ELF-1 (cell line): ENCODE measurements at places on chromosomes 6 and 20.

DNA sequence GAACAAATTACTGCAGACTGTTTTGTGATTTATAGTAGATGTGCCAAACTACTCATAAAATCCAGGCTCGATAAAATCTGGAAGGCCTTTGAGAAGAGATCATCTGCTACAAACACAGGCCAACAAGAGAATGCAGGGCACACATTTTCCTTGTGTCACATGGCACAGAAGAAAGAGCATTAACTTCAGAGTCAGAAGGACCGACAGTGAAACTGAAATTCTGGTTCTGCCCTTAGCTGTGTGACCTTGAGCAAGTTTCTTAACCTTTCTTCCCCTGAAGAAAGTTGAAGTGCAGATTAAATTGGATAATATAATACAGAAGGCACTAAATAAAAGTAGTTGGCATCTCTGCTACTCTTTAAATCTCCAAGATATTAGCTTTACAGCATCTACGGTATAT lies 338.4 kb upstream of the IRAK1BP1 start:
- no peak for DNase-seq

DNA sequence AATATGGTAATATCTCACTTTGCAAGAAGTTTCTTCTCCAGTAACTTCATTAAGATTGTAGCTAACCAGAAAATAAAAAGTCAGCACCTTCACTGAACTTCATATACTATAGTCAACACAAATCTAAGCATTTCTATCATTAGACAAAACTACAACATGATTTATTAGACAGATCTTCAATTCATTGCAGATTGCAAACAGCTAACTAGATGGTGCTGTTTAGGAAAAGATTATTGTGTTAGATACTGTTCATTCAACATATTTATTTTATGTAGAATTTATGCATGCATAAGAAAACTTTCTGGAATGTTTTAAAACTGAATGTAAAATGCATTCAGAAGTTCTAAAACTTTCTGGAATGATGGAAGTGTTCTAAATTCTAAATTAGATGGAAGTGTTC lies 442.1 kb downstream of the HTR1B start:
- DNase-seq = no peak

DNA sequence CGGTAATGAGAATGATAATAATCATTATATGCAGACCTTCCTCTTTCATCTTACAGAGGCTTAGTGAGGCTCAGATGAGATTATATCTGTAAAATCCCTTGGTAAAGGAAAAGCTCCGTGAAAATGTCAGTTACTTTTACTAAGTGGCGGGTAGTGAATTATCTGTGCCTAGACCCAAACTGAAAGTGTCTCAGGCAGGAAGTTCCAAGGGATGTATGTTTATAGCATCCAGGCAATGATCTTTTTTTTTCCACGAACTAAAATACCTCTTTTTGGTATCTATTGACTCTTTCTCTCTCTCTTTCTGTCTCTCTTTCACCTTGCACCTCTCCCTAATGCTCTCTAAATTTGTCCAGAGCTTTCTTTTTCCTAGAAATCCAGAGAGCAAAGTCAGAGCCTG lies 5.0 kb downstream of the TCF21 start:
- no peak for DNase-seq

GRCh38 chr20:2708073-2708415 lies 15.5 kb downstream of the EBF4 start:
- no peak for DNase-seq

DNA sequence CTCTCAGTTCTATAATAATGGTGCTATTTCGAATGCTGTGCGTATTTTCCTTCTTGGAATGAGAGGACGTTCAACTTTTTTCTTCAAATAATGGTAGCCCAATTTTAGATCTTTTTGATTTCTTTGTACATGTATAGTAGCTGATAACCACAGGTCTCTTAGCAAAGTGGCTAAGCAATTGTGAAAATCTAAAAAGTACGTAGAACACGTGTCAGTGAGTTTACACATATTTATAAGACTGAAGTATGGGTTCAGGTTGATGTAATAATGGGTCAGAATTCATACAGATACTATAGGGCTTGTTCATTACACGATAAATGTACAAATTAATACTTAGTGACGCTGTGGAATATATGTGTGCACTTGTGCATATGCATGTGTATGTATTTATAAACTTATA lies 1.3 kb downstream of the SMIM13 start:
- DNase-seq = no peak

DNA sequence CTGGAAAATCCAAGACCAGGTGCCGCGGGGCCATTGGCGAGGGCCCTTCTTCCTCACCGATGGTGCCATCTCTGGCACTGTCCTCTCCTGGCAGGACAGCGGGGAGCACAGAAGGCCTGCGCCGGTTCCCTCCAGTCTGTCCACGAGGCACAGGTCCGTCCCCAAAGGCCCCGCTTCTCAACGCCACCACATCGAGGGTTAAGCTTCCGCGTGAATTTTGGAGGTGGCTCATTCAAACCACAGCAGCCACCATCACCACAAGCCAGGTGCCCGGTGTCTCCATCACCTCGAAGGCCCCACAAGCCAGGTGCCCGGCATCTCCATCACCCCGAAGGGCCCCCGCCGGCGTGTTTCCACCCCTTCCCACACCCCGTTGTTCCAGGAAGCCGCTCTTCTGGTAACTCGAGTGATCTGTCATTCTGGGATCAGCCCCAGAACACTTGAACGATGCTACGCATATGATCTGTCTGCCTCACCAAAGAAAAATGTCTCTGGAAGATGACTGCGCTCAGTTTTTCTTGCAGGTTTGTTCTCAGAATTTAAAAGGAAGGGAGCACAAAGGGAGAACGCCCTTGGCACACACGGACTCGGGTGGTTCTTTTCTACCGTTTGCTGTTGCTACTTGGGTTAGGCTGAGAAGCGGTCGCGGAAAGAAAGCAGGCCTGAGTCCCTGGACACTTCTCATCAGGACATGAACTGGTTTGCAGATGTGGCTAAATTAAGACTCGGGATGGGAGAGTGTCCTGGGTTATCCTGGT lies 9.9 kb upstream of the KIF25 start:
- DNase-seq = no peak

- no peak for DNase-seq
Measured at GRCh38 chr6:160133441-160134336, 12.1 kb downstream of the SLC22A1 start.

GRCh38 chr6:11093376-11093625 lies 333 bp upstream of the SMIM13 start:
- DNase-seq = no peak

GRCh38 chr6:137315081-137315480 lies 95.9 kb upstream of the IFNGR1 start:
- DNase-seq = no peak

DNA sequence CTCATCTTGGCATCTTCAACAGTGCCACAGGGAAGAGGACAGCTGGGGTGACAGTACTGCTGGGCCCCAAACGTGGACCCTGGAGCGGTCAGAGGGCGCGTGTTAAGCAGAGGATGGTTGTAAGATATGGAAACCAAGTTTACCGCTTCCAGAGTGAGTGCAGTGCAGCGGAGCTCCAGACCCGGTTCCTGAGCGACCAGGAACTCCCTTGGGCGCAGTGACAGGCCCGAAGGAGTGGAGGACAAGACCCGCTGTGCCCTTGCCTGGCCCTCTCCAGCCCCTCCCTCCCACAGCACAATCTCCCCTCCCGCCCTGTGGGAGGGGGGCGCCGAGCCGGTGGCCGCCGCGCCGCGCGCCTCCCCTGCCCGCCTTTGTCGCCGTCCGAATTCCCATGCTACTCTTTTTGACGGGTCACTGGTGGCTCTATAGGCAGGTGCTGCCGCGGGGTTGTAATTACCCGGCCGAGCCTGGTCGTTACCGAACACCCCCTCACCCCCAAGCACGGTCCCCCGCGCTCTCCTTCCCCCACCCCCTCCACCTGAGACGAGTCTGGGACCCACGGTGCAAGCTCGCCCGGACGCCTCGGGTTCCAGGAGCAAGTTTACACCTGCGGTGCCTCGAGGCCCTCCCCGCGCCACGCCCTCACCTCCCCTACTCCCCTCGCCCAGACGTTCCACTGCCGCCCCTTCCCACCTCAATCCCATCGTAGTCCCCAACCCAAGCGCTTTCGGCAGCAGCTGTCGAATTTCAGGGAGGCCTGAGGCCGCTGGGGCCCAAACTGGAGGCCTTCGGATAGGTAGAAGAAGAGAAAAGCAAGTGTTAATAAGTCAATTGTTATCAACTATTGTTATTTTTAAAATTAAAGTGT lies 3.9 kb downstream of the NR2E1 start:
- DNase-seq = peak; percentile 18

- DNase-seq = no peak
Measured at GRCh38 chr6:113414511-113414910, 442.6 kb upstream of the MARCKS start.

GRCh38 chr20:58020656-58021454 lies 207.6 kb downstream of the ANKRD60 start:
- DNase-seq = no peak

DNA sequence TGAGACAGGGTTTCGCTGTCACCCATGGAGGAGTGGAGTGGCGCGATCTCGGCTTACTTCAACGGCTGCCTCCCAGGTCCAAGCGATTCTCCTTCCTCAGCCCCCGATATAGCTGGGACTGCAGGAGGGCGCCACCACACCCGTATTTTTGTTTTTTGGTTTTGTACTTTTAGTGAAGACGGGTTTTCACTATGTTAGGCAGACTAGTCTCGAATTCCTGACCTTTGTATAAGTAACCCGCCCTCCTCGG lies 115.4 kb upstream of the BTN3A2 start:
- no peak for DNase-seq

DNA sequence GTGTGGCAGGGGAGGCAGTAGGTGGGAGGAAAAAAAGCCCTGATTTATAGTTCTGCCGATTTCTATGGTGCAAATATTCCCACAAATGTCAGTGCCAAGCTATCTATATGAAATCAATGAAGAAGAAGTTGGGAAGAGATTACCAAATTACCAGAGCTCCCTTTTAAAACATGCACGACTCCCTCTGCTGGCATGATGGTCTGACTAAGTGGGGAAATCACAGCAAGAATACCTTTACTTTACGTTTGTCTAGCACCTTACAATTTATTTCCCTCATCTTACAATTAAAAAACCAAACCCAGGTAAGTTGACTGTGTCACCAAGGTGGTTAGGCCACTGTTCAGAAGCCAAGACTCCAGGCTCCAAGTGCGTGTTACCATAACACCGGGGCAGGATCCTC lies 55.6 kb downstream of the AGPAT4 start:
- DNase-seq = no peak

DNA sequence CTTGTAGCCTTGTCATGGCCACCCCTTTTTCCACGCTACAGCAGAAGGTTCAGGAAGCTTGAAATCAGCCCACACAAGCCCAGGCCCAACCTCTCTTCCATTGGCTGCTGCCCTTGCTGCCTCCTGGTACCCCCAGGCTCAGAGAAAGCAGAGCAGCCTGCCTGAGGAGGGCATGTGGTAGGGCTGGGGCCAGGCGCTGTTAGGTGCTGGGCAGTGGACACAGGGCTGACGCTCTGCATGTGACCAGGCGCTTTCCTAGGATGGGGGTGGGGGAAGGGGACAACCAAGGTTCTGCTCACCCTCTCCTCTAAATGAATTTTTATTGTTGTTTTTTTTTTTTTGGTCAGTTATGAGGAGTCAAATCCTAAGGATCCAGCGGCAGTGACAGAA lies 36.3 kb upstream of the ID1 start:
- DNase-seq = peak; percentile 40

DNA sequence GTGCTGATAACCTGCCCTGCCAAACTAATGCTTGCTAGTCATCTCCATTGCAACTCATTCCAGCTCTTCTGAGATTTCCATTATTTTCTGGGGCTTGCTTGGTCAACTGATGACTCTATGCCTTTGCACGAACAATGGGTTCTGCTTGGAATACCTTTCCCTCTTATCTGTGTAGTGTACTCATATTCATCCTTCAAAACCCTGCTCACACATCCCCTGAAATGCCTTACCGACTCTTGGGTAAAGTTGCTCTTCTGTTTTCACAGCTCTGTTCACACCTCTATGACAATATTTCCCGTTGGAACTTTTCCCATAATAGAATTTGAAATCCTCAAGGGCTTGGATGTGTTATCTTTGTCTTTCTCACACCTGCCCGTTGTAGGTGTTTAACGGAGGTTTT lies 331.0 kb upstream of the SOX4 start:
- DNase-seq = no peak

- DNase-seq = no peak
Measured at GRCh38 chr20:37920679-37921322, 17.9 kb downstream of the VSTM2L start.

GRCh38 chr6:119256392-119256791 lies 93.2 kb downstream of the MAN1A1 start:
- no peak for DNase-seq

- DNase-seq = peak; percentile 90
Measured at GRCh38 chr20:40663991-40664880, 24.8 kb downstream of the MAFB start.

GRCh38 chr20:911882-912600 lies 4.1 kb downstream of the ANGPT4 start:
- DNase-seq = no peak

- no peak for DNase-seq
Measured at GRCh38 chr6:154629127-154629526, 104.1 kb upstream of the SCAF8 start.

DNA sequence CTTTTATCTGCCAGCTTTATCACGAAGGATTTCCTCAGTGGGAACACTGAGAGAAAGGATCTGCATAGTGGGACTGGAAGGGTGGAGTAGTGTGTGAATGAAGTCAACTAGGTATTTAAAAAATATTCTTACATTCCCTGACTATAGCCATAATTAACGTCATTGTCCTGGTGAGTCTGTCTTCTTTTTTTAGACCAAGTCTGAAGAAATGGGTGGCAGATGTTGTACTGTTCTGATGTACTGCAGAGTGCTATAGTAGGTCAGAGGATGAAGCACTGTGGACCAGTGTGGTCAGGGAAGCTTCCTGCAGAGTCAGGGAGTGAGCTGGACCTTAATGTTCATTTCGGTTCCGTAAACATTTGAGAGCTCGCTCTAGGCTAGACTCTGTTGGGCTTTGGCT lies 11.9 kb downstream of the TULP4 start:
- no peak for DNase-seq

- no peak for DNase-seq
Measured at GRCh38 chr20:39181490-39181889, 219.3 kb downstream of the DHX35 start.

DNA sequence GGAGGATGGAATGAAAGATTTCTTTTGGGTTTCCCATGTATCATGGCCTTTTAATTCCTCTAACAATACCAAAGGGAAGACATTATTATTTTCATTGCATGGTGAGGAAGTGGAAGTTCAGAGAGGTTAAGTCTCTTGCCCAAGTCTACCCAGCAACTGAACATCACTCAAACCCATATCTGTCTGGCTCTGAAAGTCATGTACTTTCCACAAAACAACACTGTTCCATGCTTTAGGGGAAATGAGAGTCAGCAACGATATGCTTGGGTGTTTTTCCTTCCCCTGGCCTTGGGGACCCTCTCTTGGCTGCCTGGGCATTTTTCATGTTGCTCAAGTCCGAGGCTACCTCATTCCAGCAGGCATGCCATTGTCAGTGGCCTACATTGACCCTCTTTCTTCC lies 118.8 kb downstream of the ADTRP start:
- no peak for DNase-seq

- no peak for DNase-seq
Measured at GRCh38 chr6:162116902-162117525, 610.6 kb downstream of the PRKN start.

DNA sequence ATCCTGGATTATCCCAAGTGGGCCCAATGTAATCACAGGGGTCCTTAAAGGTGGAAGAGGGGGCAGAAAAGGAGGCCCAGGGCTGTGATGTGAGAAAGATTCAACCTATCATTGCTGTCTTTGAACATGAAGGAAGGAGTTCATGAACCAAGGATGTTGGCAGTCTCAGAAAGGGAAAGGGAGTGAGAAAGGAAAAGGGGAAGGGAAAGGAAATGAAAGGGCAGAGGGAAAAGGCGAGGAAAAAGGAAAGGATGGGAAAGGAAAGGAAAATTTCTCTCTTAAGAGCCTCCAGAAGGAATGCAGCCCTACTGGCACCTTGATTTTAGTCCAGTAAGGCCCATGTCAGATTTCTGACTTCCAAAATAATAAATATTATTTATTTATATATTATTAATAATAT lies 687.8 kb downstream of the COL12A1 start:
- no peak for DNase-seq
